Stimulated activated CD8-positive, alpha-beta memory T cell treated with anti-CD3 and anti-CD28 coated beads, Interleukin-15, amount 100 ng/mL, for 1 hour (primary cell): ENCODE measurements at places on chromosomes 6 and 20.

GRCh38 chr20:61057443-61058121 lies 194.5 kb upstream of the CDH4 start:
- no peak for DNase-seq

DNA sequence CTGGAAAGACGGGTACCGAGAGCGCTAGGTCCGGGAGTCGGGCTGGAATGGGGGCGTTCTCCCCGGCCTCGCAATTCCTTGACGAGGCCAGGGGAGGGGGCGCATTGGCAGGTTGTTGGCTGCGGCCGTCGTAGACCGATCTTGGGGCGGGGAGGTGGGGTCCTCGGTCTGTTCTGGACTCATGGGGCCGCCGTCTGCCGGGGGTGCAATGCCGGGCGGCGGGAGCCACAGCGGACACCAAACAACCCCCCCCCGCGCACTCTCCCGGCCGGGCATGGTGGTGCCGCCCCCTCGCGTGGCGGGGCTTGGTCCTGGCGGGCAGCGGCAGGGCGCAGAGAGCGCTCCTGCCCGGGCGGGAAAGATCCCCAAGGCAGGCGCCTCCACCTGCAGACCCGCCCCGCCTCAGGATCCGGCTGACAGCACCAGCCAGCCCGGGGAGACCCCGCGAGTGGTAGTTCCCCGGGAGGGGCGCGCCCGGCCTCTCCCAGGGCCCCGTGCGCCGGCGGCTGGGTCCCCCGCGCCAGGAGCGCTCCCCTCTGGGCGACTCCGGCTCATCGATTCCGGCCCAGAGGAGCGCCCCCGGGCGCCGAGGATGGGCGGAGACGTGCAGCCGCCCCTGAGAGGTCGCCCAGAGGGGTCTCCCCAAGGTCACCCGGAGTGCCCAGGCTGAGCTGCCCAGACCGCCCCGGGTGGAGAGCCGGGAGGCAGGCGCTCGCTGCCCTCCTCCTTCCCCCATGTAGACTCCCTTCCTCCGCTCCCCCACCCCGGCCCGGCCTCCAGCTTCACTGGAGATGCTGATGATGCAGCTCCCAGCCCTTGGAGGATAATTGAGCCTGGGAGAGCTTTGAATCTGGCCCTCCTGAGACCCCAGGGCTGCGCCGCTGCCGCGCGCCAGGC lies 709 bp downstream of the PPP1R16B start:
- no peak for DNase-seq

- DNase-seq, result no peak
These were observed 259.6 kb downstream of the BCKDHB start for GRCh38 chr6:80366051-80366450.

GRCh38 chr6:141202626-141203025 lies 930.1 kb upstream of the GJE1 start:
- DNase-seq, result no peak

GRCh38 chr6:137850816-137851602 lies 16.1 kb upstream of the TNFAIP3 start:
- DNase-seq, result no peak

GRCh38 chr6:138727182-138727581 lies 46.4 kb upstream of the CCDC28A start:
- no peak for DNase-seq

- no peak for DNase-seq
These were observed 75.7 kb downstream of the BMP7 start for GRCh38 chr20:57190536-57191264.
